ENCODE measurements at places on chromosomes 6 and 20.

DNA sequence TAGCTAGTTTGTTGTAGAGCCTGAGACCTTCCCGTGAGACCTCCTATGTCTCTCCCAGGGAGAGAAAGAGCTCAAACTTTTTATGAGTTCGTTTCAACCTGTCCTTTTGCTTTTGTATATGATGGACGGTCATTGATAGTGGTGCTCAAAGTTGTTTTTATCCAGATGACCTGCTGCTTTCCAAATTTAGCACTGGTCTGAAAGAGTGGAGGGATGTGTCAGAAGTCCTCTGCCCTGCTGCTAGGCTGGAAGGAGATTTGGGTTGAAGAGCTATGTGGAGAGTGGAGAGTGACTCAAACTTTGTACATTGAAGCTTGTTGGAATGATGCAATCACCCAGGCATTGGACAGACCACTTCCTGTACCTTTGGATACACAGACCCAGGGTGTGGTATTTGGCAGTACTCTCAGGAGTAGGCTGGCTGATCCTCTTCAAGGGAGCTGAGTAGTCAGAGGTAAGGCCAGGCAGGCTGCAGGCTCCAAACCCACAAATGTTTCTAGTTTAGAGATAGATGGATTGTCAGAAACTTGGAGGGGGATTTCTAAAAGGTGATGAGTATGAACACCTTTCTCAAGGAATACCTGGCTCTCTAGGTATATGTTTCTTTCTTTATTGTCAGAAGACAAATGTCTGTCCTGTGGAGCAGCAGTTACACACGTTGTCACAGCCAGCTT, 49.4 kb upstream of the RREB1 start:
- DNase-seq: peak; percentile 24

GRCh38 chr6:69232911-69233448, 563.8 kb downstream of the LMBRD1 start:
- DNase-seq: no peak

- no peak for DNase-seq
Measured at GRCh38 chr6:37480118-37480736, 19.5 kb downstream of the CCDC167 start.

- no peak for DNase-seq
Measured at GRCh38 chr6:26224940-26225847, 138.0 kb downstream of the HFE start.

DNA sequence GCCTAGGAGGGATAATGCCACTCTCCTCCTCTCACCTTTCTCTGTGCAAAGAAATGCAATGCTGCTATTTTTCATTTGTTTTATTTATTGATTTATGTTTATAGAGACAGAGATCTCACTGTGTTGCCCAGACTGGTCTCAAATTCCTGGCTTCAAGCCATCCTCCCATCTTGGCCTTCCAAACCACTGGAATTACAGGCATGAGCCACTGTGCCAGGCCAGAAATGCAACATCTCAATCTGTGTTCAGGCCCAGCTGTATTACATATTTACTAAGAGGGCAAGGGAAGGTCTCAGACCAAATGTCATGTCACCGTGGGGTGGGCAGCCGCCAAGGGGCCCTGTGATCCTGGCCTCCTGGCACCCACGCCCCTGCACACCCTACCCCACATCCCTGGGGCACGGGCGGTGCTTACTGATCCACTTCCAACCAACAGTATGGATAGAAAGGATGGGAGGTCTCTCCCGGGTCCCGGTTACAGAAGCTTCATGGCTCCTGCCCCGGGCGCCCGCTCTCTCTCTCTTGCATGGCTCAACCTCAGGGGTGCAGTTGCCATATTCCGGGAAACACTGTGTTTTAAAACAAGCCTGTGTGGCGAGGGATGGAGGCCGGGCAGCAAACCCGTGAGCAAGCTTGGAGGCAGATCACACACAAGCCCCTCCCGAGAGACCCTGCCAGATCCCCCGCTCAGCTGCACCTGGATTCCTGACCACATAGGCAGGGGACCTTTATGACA, 111.8 kb downstream of the AGPAT4 start:
- DNase-seq: no peak

- DNase-seq: peak; percentile 22
Measured at GRCh38 chr20:54078296-54078984, 8.0 kb upstream of the BCAS1 start.

- DNase-seq: no peak
Measured at GRCh38 chr6:98657764-98658163, 176.6 kb upstream of the POU3F2 start.

- DNase-seq: no peak
Measured at GRCh38 chr6:109381061-109381746, 1.1 kb downstream of the CD164 start.

- DNase-seq: no peak
Measured at GRCh38 chr6:140711019-140711613, 1336.7 kb upstream of the CITED2 start.

- no peak for DNase-seq
Measured at GRCh38 chr6:26431258-26432172, 8.8 kb upstream of the BTN3A3 start.

GRCh38 chr6:134714679-134715078, 235.2 kb downstream of the ALDH8A1 start:
- DNase-seq: no peak

- peak; percentile 51 for DNase-seq
Measured at GRCh38 chr6:28489366-28490204, 26.0 kb downstream of the GPX6 start.

DNA sequence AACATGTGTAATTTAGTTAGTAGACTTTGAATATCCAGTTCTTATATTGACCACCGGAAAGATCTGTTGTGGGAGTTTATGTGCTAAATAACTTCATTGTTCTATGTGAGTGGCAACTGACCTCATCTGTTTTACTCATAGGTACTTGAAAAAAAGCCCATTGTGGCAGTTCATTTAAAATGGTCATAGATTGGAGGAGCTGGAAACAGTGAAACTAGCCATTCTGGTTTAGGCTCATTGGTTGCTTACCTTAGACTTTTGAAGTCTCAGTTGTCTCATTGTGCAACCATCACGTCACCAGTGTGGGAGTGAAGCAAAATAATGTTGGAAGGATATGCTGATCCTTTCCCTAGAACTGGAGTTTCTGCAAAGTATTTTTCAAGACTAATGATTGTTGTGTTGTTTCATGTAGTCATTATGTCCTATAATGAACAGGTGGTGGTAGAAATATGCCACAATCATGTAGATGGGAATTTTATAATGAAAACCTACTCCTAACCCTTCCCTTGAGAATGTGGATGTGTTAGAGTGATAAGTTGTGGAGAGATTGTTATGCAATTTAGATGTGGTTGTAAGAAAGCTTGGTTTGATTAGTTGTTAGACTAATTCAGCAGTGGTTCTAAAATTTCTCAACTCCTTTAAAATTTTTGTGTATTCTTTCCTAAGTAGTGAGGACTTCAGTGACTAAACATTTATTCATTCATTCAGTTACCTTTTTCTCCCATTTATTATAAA, 18.3 kb downstream of the DSP start:
- no peak for DNase-seq

DNA sequence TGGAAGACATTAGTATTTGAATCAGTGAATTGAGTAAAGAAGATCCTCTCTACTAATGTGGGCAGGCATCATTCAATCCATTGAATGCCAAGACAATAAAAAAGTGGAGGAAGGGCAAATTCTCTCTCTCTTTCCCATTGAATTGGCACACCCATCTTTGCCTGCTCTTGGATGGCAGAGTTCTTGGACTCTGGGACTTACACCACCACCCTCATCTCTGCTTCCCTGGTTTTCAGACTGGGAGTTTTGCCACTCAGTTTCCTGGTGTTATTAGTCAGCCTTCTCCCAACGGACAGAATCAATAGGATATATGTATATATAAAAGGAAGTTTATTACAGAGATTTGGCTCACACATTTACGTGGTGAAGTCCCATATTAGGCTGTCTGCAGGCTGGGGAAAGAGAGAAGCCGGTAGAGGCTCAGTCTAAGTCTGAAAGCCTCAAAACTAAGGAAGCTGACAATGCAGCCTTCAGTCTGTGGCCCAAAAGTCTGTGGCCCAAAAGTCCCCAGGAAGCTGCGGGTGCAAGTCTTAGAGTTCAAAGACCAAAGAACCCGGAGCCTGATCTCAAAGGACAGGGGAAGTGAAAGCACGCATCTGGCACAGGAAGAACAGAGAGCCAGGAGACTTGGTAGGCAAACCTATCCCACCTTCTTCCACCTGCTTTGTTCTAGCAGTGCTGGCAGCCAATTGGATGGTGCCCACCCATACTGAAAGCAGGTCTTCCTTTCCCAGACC, 64.4 kb downstream of the SMPDL3A start:
- no peak for DNase-seq

DNA sequence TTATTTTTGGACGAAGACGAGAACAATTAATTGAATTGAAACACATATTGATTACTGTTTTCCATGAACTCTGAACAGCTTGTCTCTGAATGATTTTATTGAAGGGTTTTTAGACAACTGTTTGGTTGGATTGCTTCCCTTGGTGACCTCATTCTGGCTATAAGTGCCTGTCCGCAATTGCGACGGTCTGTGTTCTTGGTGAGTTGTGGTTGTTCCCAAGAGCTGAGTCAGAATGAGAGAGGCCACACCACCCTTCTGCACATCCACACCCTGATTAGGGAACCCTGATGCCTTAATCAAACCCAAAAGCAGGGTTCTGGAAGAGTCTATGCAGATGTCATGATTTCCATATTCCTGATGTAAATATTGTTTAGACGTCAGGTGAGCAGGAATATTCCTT, 747.0 kb downstream of the PTPRT start:
- no peak for DNase-seq

DNA sequence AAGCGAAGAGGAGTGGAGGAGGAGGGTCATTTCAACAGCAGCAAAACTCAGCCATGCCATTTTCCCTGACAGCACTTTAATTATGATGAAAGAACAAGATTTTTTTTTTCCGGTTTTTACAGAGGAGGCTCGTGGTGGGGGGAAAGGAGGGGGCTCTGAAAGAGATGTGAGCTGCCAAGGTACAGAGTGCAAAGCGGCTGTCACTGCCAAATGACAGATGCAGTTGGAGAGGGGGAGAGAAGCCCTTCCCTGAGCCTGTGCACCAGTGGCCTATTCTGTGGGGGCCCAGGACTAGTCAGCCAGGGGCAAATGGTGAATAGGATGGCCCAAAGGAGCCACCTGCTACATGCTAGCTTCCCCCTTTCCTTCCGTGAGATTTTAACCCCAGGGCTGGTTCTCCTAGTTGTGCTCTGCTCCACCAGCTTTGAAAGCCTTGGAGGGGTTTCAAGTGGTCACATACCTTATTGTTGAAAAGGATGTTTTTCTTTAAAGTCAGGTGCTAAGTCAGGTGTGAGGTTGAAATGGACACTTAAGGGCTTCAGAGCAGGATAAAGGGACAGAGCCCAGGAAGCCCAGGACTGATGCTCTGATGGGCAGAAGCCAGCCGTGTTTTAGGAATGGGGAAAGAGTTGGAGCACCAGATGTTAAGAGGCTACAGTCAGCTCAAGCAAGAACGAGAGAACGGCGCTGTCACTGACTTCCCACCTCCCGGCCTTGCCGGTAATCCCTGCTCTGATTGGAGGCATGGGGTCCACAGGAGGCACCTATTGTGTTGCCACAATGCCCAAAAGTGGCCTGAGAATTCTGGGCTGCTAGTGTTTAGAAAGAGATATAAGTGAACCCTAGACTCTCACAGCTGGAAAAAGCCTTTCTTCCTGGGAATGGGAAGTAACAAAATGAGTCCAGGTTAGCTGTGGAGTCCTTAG, 24.8 kb downstream of the GNAS start:
- DNase-seq: no peak
